NCI-H1694 (cell line): ENCODE measurements at places on chromosomes 16 and 17.
A peak's percentile ranks its signal among the peaks of the same experiment; 100 is the strongest.

GRCh38 chr17:75457047-75457654 is 716 bp downstream of the TMEM94 start:
- peak; percentile 15 for DNase-seq

- DNase-seq, result peak; percentile 47
These were observed 86.9 kb upstream of the ZNF469 start for GRCh38 chr16:88295671-88296436.

GRCh38 chr17:54900457-54901229 is at the start of gene TOM1L1:
Gene TOM1L1 (plus strand): TSS chr17:54900852. CDS start chr17:54900866, 14 bp downstream.
- peak; percentile 76 for DNase-seq

GRCh38 chr16:51532551-51532950 is 381.5 kb upstream of the SALL1 start:
- DNase-seq, result no peak

GRCh38 chr16:77896415-77897128 is 108.2 kb downstream of the VAT1L start:
- DNase-seq, result no peak

GRCh38 chr16:31487720-31488467 is 5.0 kb downstream of the SLC5A2 start:
- peak; percentile 20 for DNase-seq

GRCh38 chr17:74963656-74964055 is 8.9 kb downstream of the HID1 start:
- no peak for DNase-seq

GRCh38 chr16:87851601-87852000 is 17.7 kb downstream of the SLC7A5 start:
- DNase-seq, result no peak

- DNase-seq, result no peak
These were observed 349.2 kb upstream of the SALL1 start for GRCh38 chr16:51500306-51500705.

DNA sequence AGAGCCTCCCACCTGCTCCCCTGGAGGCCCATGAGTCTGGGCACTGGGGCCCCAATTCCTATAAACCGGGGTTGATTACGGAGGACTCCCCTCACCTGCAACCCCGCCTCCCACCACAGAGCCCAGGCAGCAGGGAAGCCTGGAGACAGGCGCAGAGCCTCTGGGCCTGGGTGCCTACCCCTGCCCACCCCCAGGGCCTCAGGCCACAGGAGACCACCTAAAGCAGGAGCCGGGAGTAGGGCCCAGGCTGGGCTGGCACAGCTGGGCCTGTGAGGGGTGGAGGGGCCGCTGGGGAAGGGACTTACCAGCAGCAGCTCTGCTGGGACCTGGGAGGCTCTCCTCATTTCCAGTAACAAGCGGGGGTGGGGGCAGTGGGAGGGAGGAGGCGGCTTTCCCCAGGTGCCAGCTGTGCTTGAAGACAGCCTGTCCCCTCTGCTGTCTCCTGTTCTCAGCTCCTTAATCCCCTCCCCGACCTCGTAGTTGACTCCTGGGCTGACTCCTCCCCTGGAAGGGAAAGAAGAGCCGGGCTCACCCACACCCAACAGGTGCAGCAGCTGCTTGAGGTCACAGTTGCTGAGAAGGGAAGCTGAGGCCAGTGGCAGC is 46.8 kb downstream of the TMEM235 start:
- DNase-seq, result no peak

- DNase-seq, result no peak
These were observed 37.5 kb upstream of the LITAF start for GRCh38 chr16:11624205-11624604.

- DNase-seq, result no peak
These were observed 20.0 kb downstream of the CHAD start for GRCh38 chr17:50448643-50449042.

DNA sequence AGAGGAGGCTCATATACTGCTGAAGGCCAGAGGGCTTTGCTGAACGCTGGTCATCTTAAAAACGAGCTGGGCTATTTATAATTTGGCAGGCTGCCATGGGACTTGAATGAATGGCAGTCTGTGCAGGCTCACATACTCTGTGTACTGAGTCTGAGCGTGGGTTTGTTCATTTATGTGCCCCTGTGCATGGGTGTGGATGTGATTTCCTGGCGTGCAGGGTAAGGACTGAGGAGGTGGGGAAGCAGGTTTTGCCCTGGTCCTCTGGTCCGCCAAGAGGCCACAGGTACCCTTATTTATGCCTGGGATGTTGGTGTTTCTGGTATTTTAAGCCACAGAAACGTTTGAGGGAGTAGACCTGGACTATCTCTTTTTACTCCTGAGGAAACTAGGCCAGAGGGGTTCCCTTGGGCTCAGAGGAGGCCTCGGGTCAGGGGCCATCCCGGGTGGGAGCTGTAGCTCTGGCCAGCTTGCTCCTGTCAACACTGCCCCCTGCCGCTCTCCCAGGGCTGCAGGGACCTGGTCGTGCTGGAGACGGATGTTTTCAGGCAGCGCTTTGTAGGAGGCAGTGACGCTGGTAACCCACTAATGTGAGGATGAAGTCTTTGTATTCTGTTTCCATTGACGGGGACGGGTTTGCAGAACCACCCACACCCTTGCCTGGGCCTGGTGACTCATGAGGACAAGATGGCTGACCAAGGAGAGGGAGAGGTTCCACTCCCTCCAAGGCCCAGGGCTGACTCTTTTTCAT is 184.4 kb downstream of the MSI2 start:
- no peak for DNase-seq

DNA sequence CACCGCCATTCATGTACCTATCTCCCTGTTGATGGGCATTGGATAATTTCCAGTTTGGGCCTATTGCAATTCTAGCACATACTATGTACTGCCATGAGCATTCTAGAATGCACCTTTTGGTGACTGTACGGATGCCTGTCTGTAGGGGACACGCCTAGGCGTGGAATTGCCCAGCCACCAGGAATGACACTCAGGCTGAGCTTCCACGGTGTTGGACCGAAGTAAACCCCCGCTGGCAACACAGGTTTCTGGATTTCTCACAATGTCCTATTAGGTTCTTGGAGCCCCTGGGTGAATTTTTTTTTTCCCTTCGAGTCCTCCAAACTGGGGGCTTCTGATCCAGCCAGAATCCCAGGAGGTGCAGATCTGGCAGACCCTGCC is 146.6 kb downstream of the IRF8 start:
- no peak for DNase-seq

- DNase-seq, result no peak
These were observed 18.8 kb upstream of the KRT10 start for GRCh38 chr17:40841246-40841645.

GRCh38 chr16:13300066-13300840 is 398.9 kb downstream of the SHISA9 start:
- no peak for DNase-seq

DNA sequence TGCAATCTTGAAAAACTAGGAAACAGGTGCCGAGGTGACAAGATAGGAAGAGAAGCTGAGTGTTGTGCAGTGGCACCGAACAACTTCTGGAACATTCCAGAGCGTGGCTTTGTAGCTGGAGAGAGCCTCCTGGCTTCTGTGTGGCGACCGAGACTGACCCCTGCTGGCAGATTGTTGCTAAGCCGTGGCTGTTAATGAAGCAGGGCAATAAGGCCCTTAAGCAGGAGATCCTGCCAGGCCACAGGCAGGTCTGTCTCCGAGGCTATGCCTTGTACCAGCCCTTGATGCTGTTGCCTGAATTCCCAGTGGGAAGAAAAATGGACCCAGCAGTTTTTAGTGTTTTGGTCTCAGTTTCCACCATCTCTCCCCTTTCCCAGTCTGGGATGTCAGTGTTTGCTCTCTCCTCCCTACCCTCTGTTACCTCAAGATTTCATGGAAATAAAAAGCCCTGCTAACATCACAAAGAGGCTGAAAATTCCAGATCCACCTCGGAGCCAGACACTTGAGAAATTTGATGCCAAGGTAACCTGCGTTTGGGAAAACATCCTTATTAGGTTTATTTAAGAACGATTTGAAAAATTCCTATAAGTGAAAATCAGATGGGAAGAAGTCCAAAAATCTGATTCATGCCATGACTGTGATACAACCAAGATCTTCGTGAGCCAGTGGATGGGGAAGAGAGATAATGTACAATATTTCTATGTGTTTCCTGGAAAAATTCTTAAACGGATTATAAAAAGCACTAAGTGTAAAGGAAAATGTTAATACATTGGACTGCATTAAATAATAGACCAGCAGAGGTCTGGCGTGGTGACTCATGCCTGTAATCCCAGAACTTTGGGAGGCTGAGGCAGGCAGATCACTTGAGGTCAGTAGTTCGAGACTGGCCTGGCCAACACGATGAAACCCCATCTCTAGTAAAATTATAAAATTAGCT is 265.1 kb downstream of the PRKCA start:
- peak; percentile 35 for DNase-seq

GRCh38 chr17:43531082-43531378 is 15.1 kb downstream of the ETV4 start:
- no peak for DNase-seq

DNA sequence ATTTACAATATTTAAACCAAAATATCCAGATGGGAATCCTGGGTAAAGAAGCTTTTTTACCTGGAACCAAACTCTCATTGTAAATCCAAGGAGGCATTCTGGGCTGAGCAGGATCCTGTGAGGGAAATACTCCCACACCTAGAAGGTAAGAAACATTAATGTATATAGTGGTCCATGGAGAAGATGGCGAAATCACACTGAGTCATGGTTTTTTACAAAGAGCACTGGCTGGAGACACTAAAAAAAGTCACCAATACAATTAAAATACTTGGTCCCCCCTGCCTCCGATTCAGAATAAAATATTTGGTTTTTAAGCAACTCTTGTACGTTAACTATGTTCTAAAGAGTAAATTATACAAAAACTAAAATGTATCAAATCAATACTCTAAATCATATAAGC is 32.9 kb downstream of the SYNRG start:
- no peak for DNase-seq

- DNase-seq, result no peak
These were observed 4.1 kb downstream of the DECR2 start for GRCh38 chr16:405548-406506.

- no peak for DNase-seq
These were observed 243.9 kb downstream of the CDH8 start for GRCh38 chr16:61792194-61792909.

DNA sequence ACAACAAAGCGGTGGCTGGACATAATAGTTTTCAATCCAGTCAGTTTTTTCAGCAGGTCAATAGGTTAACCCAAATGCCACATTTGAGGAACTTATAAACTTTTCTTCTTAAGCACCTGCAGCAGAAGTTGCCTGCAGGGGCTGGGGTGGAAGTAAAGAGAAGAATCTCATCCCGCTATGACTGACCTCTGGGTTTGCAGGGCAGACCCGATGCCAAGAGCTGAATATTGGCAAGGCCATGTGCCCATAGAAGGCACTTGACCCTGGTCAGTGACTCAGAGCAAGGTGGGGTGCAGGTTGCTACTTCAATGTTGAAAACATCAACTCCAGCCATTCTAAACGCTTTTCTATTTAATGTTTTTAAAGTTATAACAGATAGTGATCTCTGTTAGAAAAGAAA is 17.9 kb upstream of the SMPD3 start:
- no peak for DNase-seq

DNA sequence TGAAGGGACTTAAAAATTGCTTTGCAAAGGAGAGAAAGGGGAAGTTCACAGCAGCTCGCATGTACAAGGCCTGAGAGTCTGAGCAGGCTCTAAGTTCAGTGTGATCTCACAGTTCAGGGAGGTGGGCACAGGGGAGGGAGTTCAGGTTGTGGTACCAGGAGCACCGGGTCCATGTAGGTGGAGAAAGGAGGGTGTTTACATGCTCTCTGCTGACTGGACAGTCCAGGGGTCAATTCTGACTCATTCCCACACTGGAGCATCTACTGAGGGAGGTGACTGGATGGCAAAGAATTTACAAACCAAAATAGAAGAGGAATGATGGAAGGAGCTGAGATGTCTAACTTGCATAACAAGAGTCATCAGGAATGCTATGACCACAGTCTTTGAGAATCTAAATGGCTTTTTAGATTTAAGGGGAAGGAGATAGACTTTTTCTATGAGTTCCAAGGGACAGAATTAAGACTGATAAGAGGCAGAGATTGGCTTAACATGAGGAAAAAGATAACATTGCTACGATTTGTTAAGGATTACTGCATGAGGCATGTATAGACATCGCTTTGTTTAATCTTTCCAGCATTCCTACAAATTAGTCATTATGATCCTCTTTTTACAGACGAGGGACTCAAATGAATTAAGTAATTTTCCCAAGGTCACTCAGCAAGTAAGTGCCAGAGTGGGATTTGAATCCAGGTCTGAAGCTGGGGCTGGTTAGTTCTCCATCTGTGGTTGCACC is 29.9 kb downstream of the MIS12 start:
- DNase-seq, result no peak

- no peak for DNase-seq
These were observed 30.2 kb downstream of the PLCD3 start for GRCh38 chr17:45101883-45102811.

- DNase-seq, result no peak
These were observed 173.1 kb downstream of the CEP112 start for GRCh38 chr17:66018786-66019185.

DNA sequence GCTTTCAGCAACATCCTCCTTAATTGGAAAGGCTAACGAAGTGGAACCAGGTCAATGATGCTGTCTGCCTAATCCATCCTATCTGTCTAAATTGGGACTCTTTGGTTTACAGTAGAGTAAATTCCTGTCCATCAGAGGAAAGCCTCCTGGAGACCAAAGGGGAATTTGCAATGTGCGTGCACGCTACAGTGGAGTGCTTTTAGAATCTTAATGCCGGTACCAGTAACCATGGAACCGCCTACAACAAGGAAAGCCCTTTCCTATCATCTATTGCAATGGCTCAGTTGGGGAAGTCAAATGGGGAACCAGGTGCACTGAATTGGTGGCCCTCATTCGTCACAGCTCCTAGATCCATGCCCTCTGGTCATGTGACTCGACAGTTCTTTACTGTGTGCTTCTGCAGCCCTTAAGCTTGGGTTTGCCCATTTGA is 110.1 kb downstream of the XYLT1 start:
- no peak for DNase-seq

DNA sequence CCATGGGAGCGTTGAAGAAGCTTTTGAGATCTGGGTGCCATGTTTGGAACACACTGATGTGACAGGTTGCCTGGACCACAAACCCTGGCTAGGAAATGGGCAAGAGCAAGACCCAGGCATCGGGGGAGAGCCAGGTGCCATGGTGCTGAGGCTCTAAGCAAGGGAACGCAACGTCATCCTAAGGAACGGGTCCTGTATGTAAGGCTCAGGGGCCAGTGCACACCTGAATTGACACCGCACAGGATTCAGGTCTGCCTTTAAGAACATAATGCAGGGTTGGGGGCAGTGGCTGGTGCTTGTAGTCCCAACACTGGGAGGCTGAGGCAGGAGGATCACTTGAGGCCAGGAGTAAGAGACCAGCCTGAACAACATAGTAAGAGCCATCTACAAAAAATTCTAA is 10.8 kb downstream of the PSMD7 start:
- no peak for DNase-seq

GRCh38 chr17:82383411-82383810 is 11.8 kb downstream of the UTS2R start:
- DNase-seq, result no peak

GRCh38 chr16:52861614-52862022 is 191.1 kb downstream of the CHD9NB start:
- peak; percentile 38 for DNase-seq
